ENCODE measurements at places on chromosomes 3 and 15.

GRCh38 chr3:173109143-173109542, 31.9 kb downstream of the SPATA16 start:
- DNase-seq, result no peak

GRCh38 chr3:115082260-115082659, 64.8 kb downstream of the ZBTB20 start:
- no peak for DNase-seq

DNA sequence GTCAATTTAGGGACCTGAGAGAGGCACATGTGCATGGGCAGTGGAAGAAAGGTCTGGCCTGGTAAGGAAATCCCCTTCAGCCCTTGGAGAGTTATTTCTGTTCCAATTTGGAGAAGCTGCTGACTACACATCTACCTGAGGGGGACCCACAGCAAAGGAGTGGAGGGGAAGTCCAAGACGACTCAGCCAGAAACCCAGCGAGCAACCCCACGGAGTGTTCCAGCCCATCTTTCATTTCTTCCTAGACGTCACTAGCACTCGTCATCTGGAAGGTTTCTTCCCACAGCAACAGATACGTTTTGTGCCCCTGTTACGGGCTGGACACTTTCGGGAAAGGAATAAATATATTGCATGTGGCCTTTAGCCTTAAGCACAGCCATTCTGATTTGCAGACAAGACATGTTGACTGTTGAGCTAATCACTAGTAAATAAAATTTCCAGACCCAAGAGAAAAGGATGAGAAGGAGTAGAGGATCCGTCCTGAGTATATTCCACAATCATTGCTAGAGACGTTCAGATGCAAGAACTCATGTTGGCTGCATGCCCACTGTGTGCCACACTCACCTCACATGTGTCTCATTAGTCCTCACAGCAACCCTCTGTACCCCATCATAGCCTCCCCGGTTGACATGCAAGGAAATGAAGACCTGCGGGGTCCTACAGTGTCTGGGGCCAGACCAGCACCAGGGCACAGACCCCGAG, 7.8 kb upstream of the FAM174B start:
- DNase-seq, result no peak

DNA sequence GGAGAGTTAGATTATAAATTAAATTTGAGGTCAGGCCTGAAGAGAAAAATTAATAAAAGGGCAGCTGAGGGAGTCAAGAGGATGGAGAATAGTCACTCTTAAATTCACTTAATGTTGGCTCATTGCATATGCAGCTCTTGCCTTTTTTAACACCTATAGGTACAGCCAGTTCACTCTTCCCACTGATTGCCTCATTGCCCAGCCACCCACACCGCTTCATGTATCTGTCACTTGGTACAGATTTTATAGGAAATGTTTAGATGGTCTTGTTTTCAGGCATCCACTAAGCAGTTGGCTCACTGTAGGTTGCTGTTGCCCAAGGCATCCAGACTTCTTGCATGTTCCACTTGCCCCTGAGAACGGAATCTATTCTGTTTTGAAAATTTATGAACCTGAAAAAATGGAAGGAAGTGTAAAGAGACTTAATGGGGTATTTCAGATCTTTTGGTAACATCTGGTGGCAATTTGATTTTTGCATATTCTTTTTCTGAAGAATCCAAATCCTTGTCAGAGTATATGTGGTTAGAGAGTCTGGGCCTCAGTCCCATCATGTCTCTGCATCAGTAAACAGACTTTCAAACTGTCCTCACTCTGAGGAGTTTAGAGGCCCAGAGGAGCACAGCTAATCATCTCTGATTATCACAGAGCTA, 151.9 kb downstream of the RBPMS2 start:
- DNase-seq, result no peak

- no peak for DNase-seq
These were observed 43.3 kb downstream of the RBMS3 start for GRCh38 chr3:29324180-29324651.

GRCh38 chr3:196775938-196776337, 36.3 kb downstream of the PAK2 start:
- DNase-seq, result no peak

DNA sequence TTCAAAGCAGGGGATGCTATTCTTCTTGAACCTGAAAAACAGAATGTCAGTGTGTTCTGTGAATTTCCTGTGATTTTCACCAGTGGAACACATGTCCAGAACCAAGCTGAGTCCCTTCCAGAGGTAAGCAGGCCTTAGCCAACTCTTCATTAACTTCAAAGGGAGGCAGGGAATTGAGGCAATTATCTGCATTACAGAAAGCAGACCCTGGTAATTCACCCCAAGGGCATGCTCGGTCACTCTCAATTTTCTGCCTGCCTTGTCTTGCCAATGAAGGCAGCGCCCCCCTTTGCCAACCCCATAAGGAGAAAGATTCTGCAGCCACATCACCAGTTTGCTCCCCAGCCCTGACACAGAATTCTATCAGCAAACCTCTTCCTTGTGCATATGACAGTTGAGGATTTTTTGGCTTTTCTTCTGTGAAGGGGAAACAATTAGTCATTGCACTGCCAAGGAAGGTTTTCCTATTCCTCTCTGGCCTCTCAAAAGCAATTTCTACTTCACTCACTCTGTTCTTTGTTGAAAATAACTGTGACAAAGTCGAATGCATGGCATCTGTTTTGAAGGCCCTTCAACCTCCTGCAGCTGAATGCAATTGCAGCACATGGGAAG, 85.3 kb downstream of the HHLA2 start:
- no peak for DNase-seq

GRCh38 chr3:180420804-180421203, 181.2 kb upstream of the TTC14 start:
- DNase-seq, result no peak

- DNase-seq, result no peak
These were observed 39.0 kb downstream of the IQSEC1 start for GRCh38 chr3:13034109-13034800.

GRCh38 chr3:56915966-56916586, 114.3 kb upstream of the ARHGEF3 start:
- DNase-seq, result peak; percentile 64

- no peak for DNase-seq
These were observed 212.7 kb downstream of the PDZRN3 start for GRCh38 chr3:73411993-73412392.

GRCh38 chr3:190618330-190619030, 104.6 kb downstream of the IL1RAP start:
- DNase-seq, result no peak

GRCh38 chr15:69414701-69415167, 585 bp downstream of the KIF23 start:
- DNase-seq, result no peak

- DNase-seq, result peak; percentile 11
These were observed 70.6 kb upstream of the STT3B start for GRCh38 chr3:31462050-31462569.

- no peak for DNase-seq
These were observed 7.6 kb downstream of the NIPA1 start for GRCh38 chr15:22794063-22794462.

GRCh38 chr3:141789281-141789680, 26.1 kb downstream of the GRK7 start:
- DNase-seq, result no peak

GRCh38 chr15:50137330-50137761, 18.3 kb upstream of the ATP8B4 start:
- DNase-seq, result no peak

GRCh38 chr3:126945171-126945721, 37.7 kb upstream of the PLXNA1 start:
- no peak for DNase-seq

GRCh38 chr3:172577987-172578570, 54.8 kb upstream of the TNFSF10 start:
- no peak for DNase-seq

GRCh38 chr15:31792611-31793199, 237.6 kb upstream of the CHRNA7 start:
- DNase-seq, result no peak

- no peak for DNase-seq
These were observed 11.6 kb downstream of the DNAH1 start for GRCh38 chr3:52327486-52328290.

DNA sequence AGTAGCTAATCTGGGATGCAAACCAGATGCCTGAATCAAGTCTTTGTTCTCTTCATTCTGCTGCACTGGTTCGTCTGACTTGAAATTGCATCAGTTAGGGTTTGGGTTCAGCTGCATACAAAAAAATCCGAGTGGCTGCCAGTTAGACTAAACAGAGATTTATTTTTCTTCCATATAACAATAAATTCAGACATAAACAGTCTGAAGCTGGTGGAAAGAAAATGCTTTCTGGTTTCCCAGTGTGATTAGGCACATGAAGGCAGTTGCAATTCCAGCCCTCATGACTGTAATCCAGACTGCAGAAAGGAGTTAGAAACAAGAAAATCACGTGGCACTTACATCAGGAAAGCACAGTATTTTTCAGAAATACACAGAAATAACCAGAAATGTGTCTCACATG, 930.7 kb downstream of the MCTP2 start:
- DNase-seq, result no peak

- no peak for DNase-seq
These were observed 68.5 kb downstream of the WWTR1 start for GRCh38 chr3:149589332-149589731.

DNA sequence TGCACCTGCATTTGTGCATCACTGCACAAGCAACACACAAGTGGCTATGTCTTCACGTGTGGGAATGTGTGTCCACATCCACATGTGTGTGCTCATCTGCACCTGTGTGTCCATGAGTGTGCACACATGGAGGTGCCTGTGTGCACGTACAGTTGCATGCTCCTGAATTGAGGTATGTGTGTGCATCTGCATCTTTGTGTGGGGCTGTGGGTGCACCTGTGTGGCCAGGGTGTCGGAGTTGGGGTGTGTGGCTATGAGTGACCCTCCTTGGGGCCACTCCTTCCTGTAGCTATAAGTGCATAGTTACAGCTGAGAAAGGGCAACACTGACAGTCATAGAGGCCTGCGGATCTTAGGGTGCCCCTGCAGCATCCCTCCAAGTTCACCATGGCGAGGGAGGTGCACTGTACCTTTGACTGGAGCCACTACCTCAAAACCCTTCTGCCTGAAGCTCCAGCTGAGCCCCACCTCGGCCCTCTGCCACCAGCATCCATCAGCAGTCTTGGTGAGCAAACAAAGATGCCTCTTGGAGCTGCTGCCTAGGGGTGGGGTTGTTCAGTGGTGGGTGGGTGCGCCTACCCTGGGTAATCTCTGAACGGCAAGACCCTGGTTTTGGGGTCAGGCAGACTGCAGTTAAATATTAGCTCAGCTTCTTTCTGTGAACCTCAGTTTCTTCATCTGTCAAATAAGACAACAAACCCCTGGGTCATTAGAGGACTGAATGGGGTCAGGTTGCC, 5.2 kb upstream of the HHATL start:
- DNase-seq, result no peak

- no peak for DNase-seq
These were observed 116.3 kb downstream of the MEX3B start for GRCh38 chr15:81929557-81929956.

GRCh38 chr3:155737844-155738460, 6.9 kb downstream of the PLCH1 start:
- no peak for DNase-seq

- no peak for DNase-seq
These were observed 1035.3 kb downstream of the ROBO1 start for GRCh38 chr3:78732471-78732870.

DNA sequence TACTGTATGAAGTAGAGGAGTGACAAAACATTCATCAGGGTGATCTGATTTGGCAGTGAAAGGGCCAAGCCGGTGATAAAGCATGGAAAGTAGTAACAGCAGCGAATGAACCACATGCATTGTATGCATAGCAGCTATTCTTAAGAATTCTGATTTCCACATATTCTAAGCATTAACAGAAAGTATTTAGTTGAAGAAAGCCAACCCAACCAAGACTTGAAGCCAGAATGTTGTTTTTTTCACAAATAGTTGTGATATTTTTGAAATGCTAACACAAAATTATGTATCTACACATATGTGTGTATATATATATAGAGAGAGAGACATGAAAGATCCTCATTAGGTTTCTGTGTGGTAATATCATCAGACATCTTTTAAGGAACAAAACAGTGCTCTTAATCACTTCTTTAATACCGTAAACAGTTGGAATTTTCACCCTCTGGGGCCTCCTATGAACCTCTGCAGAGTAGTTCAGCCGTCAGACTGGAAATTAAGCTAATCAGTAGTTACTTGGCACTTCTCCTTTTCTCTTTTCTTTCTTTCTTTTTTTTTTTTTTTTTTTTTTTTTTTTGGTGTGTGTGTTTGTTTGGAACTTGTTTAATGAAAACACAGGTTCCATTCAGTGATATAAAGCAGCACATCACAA, 139.6 kb downstream of the CMSS1 start:
- no peak for DNase-seq

DNA sequence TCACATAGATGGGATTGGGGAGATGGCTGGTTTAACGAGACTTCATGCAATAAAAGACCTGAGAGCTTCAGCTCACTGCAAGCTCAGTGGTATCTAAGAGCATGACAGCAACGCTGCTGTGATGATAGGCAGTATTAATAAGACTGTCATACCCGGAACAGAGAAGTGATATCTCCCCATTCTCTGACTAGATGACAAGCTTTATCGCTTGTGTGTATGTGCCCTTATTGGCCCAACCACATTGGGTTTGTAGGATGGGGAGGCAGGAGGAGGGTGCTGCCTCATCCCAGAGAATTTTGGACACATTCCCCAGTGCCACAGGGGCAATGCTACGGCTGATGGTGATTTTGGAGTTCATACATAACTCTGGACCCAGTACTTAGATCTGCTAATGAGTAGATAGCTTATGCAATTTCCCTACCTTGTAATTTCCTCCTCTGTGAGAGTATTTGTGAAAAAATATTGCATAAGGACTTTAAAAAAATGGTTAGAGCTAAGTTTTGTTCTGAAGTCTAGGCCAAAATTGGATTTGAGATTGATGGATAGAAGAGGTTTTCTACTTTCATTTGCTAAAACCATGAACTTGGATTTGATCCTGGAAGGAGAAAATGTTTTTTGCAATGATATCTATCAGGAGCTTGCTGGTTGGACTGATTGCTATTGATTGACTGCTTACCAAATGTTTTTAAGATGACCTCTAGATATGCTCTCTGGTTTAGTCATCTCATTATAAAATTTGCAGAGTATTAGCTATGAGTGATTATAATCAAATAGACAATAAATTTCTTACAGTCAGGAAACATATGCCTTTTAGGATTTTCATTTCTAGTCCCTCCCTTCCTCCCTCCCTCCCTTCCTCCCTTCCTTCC, 14.0 kb upstream of the TMEM212 start:
- no peak for DNase-seq

GRCh38 chr15:101439285-101439919, 50.1 kb downstream of the PCSK6 start:
- DNase-seq, result no peak

- DNase-seq, result peak; percentile 45
These were observed 121.9 kb upstream of the ARHGEF3 start for GRCh38 chr3:56923526-56924224.

DNA sequence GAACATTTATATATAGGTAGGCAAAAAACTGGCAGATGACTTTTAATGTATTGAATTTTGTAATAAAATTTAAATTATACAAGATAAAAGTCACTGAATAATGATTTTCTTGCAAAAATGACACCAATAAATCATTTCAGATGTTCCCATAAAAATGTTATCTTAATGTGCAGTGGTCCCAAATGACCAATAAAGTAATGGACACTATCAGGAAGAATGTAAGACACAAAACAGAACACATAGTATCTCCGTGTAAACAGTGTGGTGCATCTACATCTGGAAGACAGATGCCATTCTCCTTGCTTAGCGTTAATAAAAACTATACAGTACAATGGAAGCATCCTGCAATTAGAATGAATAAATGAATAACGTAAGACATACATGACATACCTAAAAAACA, 41.5 kb downstream of the FGF7 start:
- no peak for DNase-seq
